Right lung (tissue), 10 donors: ENCODE measurements at places on chromosomes 6 and 20. TPM values are rescaled to one million over a fixed set of nuclear protein-coding genes. Genes with fewer than 3 reads are reported as not detected.

DNA sequence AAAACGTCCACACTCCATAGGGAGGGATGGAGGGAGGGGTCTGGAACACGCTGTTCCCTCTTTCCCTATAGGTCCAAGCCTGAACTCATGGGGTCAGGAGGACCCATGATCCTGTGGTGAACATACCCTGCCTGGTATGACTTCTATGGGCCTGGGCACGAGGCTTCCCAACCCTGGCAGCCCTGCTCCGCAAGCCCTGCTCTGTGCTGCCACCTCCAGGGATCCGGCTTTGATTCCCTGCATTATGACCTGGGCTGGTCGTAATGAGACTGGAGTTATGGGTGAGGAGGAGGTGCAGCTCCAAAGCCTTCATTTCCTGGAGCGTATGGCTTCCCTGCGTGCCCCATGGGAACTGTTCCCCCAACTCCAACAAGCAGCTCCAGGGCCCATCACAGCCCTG, 54.9 kb downstream of the CDH22 start:
- no peak for DNase-seq

DNA sequence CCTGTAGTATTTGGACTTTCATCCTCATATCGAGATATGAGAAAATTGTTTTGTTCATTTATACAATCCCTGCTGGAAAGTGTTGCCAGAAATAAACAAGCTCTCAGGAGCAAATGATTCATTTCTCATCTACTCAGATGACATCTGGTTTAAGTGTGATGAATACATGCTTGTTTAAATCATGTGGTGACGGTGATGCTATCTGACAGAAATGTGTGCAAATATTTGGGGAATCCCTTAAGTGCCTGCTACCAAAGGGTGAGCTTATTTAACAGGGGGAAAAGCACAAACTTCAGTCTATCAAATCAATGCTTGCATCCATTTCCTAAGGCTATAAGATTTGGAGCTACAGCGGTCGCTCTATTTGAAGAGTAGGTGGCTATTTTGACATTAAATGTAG, 368.3 kb upstream of the SASH1 start:
- DNase-seq = no peak

DNA sequence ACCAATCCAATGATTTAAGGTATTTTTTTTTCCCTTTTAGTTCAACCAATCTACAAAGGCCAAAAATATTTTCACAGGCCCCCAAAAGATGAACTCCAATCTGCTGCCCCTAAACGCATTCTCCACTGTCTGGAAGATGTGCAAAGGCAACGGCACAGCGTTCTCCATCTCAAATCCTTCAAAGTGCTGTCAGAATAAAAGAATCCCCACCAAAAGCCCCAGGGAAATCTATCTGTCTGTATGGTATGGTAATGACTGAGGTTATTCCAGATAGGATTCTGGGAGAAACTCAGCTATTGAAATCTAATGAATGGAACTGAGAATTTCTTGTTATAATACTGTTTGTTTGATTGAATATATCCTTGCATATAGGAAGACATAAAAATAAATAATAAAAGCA, 217.8 kb upstream of the CCN2 start:
- no peak for DNase-seq

Gene RAD21L1
- not detected for polyA plus RNA-seq

DNA sequence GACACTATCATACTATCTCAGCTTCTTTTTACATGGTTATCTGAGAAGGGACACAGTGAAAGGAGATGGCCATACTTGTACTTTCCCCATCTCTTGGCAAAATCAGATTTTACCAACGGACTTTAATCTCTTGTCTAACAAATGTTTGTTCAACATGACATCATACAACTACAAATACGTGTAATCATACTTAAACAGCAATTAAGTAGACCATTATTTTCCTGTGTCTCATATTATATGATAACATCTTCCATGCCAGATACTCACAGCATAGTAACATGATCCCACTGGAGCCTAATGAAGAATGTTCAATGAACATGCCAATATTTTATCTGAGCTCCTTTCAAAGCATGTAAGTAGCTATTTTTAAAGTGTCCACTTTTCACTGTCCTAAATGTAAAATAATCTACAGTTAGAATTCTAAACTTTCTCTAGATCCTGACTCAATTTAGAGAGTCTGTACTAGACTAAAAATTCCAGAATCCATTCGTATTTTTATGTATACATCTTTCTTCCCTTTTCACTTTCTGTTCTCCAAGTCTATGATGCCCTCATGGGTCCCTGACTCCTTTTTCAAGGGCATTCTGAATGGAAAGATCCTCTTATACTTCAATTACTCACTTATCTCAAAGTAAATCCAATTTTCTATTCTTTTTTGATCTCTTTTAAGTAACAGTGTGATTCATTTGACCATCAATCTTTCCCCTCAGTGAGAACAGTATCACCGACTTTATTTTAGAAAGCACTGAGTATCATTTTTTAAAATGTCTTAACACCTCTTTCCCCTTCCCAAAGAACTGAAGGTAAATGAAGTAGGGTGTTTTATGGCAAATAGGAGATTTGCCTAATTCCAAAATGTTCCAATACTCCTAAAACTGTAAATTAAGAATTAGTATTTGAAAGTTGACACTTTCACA, 133.5 kb downstream of the CDK19 start:
- no peak for DNase-seq

- no peak for DNase-seq
Observed at GRCh38 chr6:45822873-45823272, 192.8 kb downstream of the CLIC5 start.
